ENCODE measurements at places on chromosomes 7 and 10.

DNA sequence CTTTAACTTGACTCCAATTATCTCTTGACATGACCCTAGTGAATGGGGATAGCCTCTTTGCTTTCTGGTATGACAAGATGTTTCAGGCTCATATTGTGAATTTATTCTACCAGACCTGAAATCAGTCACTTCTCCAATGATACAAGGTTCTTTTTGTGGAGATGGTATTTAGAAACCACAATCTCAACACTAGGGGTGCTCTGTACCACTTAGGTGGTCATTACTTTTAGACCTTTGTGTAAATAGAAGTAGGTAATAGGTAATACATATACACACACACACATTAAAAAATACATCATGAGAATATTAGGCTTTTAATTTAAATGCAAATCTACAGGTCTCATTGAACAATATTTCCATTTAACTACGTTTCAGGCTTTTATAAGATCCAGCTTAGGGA, 199.0 kb upstream of the RHOBTB1 start:
- DNase-seq: no peak

DNA sequence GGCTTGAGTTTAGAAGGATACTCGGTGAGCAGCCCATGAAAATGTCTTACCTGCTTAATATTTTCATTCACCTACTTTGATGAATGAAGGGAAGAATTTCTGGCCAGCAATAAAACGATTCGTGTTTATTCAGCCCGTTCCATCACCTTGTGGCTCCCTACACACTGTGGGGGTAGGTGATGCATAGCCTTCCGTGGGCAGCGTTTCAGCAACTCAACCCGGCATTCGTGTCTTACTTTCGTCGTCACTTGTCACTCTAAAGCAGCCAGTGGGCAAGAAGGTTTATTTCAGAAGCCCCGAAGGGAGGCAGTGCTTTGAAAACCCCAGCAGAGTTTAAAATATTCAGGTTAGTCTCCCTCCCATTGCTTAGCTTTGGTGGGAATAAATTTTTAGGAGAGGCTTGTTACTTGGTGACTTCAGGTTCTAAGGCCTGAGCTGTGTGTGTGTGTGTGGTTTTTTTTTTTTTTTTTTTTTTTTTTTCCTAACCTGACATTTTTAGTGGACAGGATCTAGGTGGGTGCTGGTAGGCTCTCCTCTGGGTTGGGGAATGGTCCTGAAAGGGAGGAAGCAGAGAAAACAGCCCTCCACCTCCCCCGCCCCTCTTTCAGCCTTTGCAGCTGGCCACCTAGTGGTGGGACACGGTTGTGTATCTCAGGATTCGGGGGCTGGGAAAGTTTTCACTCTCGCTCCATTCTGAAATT, 1.8 kb downstream of the GRK5 start:
- peak; percentile 66 for DNase-seq

- no peak for DNase-seq
Observed at GRCh38 chr7:72453471-72453870, 41.3 kb upstream of the CALN1 start.

- DNase-seq: no peak
Observed at GRCh38 chr7:119232091-119232490, 1007.6 kb downstream of the ANKRD7 start.

DNA sequence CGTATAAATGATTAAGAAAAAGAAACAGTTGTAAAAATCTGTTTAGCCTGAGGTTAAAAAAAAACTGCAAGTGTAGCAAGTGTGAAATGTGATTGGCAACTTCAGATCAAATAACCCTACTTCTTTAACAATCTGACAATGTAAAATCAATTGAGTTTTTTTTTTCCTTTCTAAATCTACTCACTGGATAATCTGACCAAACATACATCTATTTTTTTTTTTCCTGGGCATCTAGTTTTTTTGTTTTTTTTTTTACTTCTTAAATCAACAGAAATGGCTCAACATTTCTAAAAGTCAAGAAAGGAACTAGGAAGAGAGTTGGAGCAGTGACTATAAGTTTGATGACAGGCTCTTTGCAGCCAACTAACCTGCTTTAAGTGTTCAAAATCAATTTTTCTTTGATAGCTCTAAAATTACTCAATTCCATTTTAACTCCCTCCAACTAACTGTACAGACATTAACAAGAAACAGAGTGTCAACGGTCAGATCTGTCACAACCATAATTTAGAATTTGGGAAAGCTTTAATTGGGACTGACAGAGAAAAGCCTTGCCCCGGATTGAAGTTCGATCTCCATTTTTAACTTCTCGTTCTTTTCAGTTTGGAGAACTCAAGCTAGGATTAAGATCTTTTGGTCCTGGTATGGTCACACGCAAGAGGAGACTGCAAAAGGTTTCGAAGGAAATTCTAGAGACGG, 1.2 kb downstream of the ARL3 start:
- no peak for DNase-seq

- no peak for DNase-seq
Observed at GRCh38 chr7:3641582-3641981, 340.5 kb downstream of the SDK1 start.

DNA sequence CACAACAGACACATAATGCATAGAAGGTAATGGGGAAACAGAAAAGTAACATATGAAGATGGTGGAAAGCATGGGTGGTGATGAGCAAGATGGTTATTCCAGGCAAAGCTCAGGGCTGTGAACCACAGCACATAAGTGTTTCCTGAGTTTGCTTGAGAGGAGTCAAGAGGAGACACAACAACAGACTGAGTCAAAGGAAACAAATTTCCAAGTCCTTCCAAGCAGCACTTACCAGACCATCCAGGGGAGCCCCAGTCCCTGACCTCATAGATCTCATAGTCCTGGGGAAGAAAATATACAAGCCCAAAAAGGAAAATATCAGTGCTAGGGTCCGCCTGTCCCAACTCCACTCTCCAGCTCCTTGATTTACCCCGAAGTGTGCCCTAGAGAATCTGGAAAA, 216.6 kb upstream of the FZD1 start:
- DNase-seq: no peak

DNA sequence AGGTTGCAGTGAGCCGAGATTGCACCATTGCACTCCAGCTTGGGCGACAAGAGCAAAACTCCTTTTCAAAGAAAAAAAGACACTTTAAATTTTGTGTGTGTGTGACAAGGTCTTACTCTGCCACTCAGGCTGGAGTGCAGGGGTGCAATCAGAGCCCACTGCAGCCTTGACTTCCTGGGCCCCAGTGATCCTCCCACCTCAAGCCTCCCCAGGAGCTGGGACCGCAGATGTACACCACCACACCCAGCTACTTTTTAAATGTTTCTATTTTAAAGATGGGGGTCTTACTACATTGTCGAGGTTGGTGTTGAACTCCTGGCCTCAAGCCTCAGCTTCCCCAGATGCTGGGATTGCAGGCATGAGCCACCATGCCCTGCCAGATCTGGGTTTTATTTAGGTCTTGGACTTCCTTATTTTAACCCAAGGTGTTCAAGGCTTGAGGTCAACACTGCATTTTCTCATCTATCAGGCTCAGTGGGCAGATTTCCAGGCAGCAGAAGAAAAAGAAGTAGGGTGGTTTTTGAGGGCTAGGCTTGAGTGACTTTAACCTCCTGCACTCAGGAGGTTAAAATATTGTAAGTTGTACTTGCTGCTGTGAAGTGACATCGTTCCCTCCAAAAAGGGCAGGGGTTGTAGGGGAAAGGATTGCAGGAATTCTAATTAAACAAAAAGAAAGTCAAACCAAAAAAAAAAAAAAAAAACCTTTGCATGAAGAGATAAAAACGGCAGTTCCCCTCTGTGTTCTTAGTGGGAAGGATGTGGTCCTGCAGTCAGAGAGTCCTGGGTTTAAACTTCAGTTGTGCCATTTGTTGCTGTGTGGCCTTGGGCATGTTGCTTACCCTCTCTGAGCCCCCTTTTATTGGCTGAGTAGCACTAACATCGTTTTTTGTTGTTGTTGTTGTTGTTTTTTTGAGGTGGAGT, 71.5 kb downstream of the CARD11 start:
- DNase-seq: no peak

GRCh38 chr7:51016546-51016945, 233.8 kb upstream of the GRB10 start:
- no peak for DNase-seq

- DNase-seq: no peak
Observed at GRCh38 chr10:124087672-124088634, 5.4 kb downstream of the CHST15 start.

DNA sequence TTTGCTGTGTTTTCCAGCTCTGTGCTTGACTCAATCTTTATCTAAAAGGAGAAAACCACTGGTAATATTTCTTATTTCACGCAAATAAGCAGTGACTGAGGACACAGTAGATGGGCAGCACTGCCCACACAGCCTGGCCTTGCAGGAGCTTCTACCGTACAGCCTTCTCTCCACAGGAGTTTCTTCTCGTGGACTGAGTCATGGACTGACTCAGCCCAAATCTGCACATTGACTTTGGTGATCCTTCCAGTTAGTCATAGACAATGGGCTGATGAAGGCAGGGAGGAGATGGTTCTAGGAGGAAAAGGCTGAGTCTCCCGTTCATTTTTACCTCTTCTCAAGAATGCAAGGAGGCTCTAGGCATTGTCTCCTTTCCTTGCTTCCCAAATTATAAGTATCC, 200.7 kb downstream of the RAPGEF5 start:
- DNase-seq: no peak

GRCh38 chr7:89223900-89224395, 428.4 kb upstream of the TEX47 start:
- DNase-seq: no peak

DNA sequence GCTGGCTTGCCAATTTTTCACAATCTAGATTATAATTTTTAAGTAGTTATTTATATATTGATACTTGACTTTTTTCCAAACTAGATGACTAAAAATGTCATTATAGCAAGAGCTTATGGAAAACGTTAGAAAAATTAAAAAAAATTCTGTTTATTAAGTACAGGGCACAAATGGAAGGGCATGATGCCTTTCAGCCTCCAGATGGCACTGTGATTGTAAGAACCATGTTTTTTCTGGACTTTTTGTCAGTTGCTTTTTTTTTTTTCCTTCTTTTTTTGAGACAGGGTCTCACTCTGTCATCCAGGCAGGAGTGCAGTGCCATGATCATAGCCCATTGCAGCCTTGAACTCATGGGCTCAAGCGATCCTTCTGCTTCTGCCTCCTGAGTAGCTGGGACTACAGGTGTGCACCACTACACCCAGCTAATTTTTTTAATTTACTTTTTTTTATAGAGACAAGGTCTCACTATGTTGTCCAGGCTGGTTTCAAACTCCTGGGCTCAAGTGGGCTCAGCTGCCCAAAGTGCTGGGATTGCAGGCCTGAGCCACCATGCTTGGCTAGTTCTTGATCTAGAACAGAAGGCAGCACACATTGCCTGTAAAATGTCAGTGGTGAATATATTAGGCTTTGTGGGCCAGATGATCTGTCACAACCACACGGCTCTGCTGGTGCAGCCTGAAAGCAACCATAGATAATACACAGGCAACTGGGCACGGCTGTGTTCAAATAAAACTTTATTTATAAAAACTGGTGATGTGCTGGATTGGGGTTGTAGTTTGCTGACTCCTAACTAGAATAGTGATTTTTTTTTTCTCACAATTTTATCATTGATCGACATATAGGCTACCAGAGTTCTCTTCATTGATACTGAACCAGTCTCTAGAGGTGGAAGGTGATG, 27.4 kb downstream of the UCMA start:
- no peak for DNase-seq

- DNase-seq: no peak
Observed at GRCh38 chr7:95693551-95694333, 78.6 kb upstream of the DYNC1I1 start.

DNA sequence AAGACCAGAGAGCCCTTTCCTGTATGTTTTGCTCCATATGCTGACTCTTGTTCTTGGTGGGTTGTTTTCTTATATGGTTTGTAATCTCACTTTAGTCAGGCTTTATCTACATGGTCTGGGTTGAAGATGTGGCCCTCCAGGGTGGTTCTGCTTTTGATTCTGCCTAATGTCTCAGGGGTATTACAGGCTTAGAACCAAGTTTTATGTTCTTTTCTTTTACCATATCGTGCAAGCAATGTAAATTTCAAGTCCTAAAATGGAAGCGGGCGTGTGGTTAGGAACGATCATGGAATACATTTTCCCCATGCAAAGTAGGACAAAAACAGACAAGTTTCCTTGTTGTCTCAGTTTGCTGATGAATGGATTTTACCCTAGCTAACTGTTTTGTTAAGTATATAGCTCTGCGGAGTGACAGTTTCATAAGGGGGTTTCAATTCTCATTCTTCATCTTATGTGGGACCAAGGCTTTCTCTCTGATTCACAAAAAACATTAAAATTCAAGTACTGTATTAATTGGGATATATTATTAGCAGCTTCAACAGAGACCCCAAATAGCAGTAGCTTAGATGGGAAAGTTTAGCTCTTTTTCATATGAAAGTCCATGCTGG, 58.7 kb downstream of the MTURN start:
- no peak for DNase-seq

DNA sequence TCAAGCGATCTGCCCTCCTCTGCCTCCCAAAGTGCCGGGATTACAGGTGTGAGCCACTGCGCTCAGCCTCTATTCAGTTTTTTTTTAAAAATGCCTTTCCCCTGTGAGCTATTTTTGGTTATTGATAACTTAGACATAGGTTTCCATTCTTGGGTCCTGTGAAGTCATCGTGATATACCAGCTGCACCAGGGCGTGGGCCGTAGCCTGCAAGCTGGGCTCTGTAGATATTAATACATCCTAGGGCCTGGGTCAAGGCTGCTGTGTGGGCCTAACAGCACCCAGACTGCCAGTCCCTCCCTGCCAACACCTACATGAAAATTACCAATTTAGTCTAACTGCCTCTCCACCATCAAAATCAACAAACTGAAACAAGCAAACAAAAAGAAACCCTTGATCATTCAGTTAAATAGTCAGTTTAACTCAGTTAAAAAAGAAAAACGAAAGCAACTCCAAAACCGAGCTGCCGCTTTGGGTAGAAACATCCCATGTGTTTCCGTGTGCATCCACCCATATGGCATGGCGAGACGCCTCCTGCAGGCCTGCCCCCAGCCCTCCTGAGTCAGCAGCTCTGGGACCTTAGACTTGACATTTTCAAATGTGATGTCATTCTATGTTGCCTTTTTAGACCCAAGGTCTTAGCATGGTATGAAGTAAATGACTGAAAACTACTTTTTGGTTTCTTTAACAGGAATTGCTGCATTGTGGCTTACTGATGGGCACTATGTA, 330.2 kb downstream of the GLRX3 start:
- DNase-seq: no peak

- DNase-seq: no peak
Observed at GRCh38 chr10:97888641-97889262, 39.1 kb downstream of the GOLGA7B start.

- DNase-seq: no peak
Observed at GRCh38 chr7:77910124-77910523, 111.6 kb downstream of the PHTF2 start.

- DNase-seq: no peak
Observed at GRCh38 chr7:41466760-41467384, 236.0 kb downstream of the INHBA start.

DNA sequence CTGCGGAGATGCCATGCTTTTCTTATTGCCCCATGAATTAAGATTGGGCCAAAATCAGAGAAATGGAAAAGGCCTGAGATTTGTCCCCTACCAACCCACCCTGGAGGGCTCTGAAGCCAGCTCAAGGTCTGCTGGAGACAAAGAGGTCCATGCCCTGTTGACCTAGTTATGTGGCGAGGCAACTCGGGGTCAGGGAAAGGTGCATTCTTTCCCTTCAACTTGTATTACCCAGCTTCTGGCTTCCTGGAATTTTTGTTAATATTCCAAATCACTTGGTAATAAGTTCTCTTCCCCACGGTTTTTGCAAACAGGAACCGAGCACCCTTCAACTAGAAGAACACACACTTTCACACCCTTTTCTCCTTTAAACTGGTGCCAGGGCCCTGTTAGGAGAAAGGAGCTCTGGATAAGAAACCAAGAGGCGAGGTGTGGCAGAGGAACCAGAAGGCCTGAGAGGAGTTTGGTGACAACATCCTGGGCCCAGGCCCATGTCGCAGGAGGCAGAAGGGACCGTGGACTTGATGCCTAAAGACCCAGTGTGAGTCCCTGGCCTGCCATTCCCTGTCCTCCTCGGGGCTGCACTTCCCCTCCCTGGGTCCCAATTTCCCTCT, 12.5 kb upstream of the SFRP5 start:
- DNase-seq: no peak

Data from omental fat pad (tissue), 4 donors.